ENCODE measurements at places on chromosomes 13 and 19.
A peak's percentile ranks its signal among the peaks of the same experiment; 100 is the strongest.

- peak; percentile 42 for DNase-seq
Measured at GRCh38 chr19:54188215-54188871, 1.0 kb downstream of the MBOAT7 start.

GRCh38 chr13:37686501-37686900, 87.9 kb upstream of the POSTN start:
- DNase-seq: no peak

- DNase-seq: no peak
Measured at GRCh38 chr13:94204946-94205345, 274.5 kb downstream of the DCT start.

- no peak for DNase-seq
Measured at GRCh38 chr19:10683064-10683426, 18.2 kb upstream of the QTRT1 start.

GRCh38 chr19:23283925-23284324, 33.7 kb upstream of the ZNF724 start:
- DNase-seq: peak; percentile 38

DNA sequence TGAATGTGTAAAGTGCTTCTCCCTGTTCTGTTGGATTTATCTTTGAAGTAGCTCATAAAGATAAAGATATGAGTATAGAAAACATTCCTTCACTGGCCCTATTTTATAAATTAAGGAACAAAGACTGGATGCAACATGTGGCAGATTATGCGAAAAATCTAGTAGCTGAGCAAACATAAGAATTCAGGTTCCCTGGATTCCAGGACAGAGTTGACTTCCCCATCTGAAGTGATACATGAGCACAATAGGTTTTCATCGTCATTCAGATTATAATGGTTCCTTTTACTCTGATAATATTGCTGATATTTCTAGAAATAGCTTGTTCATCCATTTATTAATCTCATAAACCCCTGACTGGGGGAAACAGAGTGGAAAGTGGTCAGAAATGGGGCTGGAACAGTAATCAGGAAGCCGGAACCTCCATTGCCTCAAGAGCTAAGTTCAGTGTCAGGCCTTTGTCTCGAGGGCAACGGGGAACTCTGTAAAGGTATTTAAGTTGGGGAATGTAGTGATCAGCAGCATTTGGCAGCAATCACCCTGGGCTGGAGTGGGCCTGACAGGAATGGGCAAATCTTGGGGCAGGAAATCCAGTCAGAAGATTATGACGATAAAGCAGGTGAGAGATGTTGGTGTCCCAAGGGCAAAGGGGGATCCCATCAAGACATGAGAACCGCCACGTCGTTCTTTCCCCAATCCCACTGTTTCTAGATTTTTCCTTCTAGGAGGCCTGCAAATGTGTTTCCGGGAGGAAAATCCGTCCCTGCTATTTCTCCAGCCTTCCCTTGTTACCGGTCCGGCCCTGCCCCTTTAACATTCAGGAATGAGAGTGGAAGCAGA, 232.5 kb upstream of the SERP2 start:
- peak; percentile 22 for DNase-seq

- no peak for DNase-seq
Measured at GRCh38 chr19:56084835-56085536, 36.1 kb downstream of the ZNF787 start.

DNA sequence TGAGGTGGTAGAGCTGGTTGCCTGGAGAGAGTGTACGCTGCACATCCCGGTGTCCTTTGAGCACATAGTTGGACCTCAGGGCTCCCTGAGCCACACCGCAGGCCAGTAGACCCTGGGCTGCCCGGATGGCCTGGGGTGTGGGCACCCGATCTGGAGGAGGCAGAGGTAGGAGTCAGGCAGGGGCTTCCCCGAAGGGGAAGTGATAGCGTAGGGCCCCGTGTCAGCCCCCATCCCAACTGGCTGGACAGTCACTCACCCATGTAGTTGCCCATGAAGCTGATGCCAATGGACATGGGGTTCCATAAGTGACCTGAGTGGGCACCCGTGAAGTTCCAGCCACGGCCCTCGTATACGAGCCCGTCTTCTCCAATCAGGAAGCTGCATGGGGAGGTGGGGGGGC, 3.6 kb downstream of the PGLYRP1 start:
- DNase-seq: no peak

DNA sequence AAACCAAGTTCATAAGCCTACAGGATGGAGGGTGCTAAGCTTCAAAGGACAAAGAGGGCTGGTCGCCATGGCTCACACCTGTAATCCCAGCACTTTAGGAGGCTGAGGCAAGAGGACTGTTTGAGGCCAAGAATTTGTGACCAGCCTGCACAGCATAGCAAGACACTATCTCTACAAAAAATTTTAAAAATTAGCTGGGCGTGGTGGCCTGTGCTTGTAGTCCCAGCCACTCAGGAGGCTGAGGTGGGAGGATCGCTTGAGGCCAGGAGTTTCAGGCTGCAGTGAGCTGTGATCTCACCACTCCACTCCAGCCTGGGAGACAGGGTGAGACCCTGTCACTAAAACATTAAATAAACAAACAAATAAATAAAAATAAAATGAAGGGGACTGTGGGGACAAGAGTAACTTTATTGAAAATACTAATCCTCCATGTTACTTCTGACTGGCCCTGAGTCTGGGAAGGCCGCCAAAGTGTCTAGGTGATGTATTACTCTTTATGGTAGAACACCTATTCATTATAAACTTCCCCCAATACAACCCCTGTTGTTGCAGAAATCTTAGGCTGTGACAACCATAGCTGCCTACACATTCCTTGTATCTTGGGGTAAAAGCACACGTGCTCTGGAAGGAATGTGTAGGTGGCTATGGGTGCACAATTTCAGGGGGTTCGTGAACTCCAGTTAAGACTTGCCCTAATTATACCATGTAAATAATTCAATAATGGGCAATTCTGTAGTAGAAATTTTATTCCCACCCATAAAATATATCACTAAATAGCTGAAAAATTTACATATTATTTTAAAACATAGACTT, 14.6 kb upstream of the URAD start:
- DNase-seq: no peak

- DNase-seq: no peak
Measured at GRCh38 chr13:34419025-34419424, 523.0 kb upstream of the NBEA start.

DNA sequence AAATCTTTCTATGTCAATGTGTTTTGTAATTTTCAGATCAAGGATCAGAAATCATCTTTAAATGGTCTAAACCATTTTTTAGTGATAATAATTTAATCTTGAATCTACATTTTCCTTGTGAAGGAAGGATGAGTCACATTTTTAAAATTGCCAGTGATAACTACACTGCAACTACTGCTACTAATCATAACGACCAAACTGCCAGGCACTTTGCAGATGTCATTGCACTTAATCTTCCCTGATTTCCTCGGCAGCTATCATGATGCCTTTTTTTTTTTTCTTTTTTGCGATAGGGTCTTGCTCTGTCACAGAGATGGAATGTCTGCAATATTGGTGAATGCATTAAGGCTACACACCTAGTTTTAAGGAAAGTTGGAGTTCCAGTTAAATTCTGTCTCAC, 41.4 kb upstream of the SLC10A2 start:
- no peak for DNase-seq

DNA sequence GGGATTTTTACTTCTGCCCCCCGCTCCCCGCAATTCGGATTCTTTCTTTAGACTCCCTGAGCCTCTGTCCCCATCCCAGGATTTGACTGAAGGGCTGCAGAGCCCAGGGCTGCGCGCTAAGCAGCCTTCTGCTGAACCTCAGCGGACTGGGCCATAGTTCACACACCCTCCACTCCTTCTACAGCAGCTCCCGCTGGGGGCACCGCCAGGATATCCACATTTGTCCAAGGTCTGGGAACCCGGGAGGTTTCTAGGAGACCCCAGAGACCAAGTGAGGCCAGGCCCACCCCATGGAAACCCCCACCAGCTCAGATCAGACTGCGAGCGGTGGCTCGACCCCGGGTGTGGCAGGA, 463.3 kb downstream of the ITGBL1 start:
- no peak for DNase-seq

DNA sequence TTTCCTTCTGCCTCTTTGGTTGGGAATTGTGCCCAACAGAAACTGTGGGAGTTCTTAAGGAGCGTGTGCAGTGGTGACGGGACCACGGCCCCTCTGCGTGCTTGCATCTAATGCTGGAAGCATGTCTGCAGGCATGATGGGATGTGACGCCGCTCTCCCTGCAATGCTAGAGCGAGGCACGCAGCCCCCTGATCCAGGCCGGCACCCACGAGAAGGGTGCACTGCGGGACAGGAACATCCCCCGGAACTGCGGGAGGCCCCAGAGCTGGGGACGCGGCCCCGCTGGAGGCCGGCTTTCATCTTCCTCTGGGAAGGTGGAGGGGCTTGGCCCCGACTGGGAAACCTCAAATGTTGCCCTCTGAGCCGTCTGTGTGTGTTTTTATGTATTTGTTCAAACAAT, 32.7 kb downstream of the TMEM255B start:
- no peak for DNase-seq

GRCh38 chr13:87981416-87981815, 310.2 kb downstream of the SLITRK5 start:
- DNase-seq: no peak

DNA sequence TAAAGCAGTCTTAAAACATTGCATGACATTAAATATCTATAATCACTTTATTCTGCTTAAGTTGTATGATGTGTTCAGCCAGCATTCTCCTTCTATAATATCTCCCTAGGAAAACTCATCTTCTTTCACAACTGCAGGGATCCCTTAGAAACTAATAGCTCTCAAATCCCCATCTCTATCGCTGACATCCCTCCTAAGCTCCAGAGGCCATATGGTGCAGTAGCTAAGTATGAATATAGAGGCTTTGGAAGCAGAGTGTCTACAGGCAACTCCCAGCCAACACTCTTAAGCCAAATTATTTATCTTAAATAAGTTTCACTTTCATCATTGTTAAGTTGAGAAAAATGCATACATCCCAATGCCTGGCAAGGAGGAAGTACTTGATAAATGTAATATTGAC, 349.5 kb upstream of the MIR17HG start:
- no peak for DNase-seq

GRCh38 chr19:40264314-40265054, 20.7 kb downstream of the AKT2 start:
- DNase-seq: no peak

DNA sequence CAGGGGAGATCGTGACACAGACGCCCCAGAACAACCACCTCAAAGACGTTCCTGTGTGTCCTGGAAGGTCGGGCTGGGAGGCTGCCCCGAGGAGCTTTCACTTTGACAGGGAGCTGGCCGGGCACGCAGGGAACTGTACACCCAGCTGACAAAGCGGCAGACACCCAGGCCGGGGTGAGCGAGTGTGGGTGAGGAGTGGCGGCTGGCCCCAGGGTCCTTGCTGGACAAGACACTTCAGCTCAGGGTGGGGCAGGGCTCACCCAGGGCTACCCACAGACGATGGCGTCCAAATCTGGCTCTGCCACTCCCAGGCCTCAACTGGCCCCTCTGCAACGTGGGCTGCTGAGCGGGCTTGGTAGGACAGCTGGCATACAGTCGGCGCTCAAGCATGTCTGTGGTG, 2.0 kb downstream of the FGF22 start:
- no peak for DNase-seq

DNA sequence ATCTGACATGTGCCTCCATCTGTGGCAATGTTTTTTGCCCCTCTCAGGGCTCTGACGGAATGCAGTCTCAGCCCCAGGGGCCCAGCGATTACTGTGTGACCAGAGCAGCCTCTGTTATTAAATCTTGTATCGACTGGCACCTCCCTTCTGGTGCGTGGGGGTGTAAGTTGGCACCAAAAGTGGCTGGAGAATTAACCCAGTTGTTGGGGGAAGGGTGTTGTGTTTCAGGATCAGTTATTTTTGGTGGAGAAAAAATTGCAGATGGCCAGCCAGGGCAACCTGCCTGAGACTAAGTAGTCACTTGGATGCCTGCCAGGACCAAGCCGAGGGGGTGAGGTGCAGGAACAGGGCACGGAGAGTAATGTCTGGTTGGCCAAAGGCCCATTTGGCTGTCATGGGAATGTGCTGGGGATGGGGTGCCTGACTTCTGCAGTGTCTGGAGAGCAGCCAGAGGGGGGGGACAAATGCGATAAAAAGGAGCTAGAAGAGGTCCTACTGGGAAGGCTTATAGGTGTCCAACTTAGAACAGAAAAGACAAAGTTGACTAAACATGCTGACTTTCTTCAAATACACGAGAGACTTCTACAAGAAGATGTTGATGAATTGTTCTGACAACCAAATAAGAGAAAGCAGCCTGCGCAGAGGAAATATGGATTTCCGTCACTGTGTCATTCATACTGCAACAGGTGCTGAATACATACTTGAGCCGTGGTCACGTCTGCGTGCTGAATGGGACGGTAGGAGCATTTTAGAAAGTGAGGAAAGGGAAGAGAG, 69.8 kb downstream of the SIAH3 start:
- DNase-seq: peak; percentile 3

DNA sequence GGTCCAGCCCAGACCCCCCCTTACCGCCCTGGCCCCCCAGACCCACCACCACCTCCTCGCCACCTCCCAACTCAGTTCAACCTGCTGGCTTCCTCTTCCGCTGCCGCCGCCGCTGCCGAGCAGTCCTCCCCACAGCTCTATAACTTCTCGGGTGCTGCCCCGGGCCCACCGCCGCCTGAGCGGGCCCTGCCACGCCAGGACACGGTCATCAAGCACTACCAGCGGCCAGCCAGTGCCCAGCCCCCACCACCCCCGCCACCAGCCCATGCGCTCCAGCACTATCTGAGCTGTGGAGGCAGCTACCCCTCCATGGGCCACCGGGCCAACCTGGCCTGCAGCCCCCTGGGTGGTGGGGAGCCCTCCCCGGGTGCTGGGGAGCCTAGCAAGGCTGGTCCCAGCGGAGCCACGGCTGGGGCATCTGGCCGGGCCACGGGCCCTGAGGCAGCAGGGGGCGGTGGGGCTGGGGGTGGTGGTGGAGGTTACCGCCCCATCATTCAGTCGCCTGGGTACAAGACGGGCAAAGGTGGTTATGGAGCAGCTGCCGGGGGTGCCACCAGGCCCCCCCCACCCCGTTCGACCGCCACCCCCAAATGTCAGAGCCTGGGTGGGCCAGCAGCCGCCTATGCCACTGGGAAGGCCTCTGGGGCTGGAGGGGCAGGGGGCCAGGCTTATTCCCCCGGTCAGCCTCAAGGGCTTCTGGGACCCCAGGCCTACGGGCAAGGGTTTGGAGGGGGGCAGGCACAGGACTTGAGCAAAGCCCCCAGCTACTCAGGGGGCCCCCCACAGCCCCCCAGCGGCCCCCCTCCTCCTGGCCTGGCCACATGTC, 4.2 kb downstream of the PRR12 start:
- DNase-seq: no peak

DNA sequence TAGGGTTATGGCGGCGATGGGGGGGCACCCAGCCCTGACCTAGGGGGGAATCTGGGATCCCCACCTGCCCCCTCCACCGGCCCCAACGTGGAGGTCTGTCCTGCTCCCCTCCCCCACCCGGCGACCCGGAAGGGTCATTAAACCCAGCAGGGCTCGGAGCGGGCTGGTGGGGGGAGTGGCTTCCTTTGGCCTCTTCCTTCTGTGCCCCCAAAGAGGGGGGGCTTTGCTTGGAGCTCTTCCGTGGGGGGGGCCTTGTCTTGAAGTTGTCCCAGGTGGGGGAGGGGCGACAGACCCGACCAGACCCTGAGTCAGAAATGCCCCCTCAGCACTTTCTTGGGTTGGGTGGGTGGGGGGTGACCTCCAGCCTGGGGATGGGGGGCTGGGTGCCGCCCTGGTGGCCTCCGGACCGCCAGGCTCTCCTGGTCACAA, 1.5 kb downstream of the ARID3A start:
- no peak for DNase-seq

All from fibroblast of pulmonary artery (primary cell).